ENCODE measurements at places on chromosomes 13 and 19. TPM values are rescaled to one million over a fixed set of nuclear protein-coding genes. Genes with fewer than 3 reads are reported as not detected.

Gene RFPL4AL1
- not detected for total RNA-seq

Gene ERICH6B
- total RNA-seq: not detected

Gene ZNF835
- 0.04 TPM for total RNA-seq

Gene ZNF541
- 0.08 TPM for total RNA-seq

Gene FLT1
- total RNA-seq: 5.3 TPM

Gene MUC16
- total RNA-seq: 0.56 TPM

Gene ZNF345
- 3.0 TPM for total RNA-seq

Gene CELF5
- not detected for total RNA-seq

Gene CLIP3
- 1.3 TPM for total RNA-seq

Gene S1PR2
- 2.5 TPM for total RNA-seq

Gene PCDH9
- total RNA-seq: 0.08 TPM

Gene ZNF626
- 4.9 TPM for total RNA-seq

Gene ZFP82
- 0.72 TPM for total RNA-seq

Gene SIGLEC14
- 0.80 TPM for total RNA-seq

Gene ZNF628
- total RNA-seq: 3.7 TPM

Gene FFAR1
- not detected for total RNA-seq

Gene GNA15
- total RNA-seq: 105 TPM

Gene SYNGR4
- not detected for total RNA-seq

Gene F10
- 0.56 TPM for total RNA-seq

Gene PEAK3
- 0.08 TPM for total RNA-seq

GRCh38 chr13:67100730-67101129 is 129.4 kb downstream of the PCDH9 start:
- ATAC-seq: no peak

- ATAC-seq: no peak
Measured at GRCh38 chr13:21344662-21345176, 114.4 kb downstream of the ZDHHC20 start.

DNA sequence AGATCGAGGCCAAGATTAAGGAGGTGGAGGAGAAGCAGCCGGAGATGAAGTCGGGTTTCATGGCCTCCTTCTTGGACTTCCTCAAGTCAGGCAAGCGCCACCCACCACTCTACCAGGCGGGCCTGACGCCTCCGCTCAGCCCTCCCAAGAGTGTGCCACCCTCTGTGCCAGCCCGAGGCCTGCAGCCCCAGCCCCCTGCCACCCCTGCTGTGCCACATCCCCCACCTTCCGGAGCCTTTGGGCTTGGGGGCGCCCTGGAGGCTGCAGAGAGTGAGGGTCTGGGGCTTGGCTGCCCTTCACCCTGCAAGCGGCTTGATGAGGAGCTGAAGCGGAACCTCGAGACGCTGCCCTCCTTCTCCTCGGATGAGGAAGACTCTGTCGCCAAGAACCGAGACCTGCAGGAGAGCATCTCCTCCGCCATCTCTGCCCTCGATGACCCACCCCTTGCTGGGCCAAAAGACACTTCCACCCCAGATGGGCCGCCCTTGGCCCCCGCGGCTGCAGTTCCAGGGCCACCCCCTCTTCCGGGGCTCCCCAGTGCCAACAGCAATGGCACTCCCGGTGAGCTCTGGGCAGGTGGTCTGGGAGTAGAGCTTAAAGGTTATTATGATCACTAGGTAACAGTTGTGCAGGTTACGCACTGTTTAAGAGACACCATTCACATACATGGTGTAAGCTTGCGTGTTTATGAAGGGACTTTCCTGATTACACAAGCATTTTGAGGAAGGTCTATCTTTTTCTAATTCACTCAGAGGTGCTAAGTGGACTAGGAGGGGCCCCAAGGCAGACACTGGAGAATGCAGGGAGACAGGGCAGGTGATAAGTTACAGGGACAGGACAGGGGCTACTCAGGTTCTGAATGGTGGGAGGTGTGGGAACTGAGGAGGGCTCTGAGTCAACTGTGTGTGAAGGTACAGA is 8.7 kb downstream of the PRR12 start:
- ATAC-seq: no peak

GRCh38 chr19:58575183-58576041 is 2.3 kb upstream of the MZF1 start:
- ATAC-seq: peak; percentile 53

DNA sequence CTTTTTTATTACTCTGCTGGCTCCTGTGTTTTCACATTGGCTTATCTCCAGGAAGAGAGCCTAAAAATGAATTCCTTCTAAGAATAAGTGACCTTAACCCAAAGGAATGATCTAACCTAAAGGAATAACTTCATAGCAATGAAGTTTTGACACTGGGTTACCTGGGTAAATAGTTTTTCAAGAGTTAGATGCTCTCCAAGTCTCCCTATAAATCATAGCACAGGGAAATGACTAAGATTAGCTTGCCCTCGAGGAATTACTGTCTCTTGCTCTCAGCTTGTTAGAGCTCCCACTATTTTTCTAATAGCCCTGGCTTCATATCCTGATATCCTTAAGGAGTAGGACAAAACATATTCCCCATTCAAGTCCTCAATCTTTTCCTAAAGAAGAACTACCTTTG is 66.3 kb downstream of the SPRY2 start:
- ATAC-seq: no peak

- no peak for ATAC-seq
Measured at GRCh38 chr13:72261732-72262131, 394.7 kb upstream of the DACH1 start.

- ATAC-seq: no peak
Measured at GRCh38 chr13:24038405-24038804, 122.1 kb upstream of the SPATA13 start.

- no peak for ATAC-seq
Measured at GRCh38 chr19:46631481-46631880, 4.5 kb downstream of the GNG8 start.

GRCh38 chr13:111365149-111366005 is 44.9 kb downstream of the TEX29 start:
- no peak for ATAC-seq

GRCh38 chr19:29529646-29530539 is 4.1 kb downstream of the VSTM2B start:
- no peak for ATAC-seq

GRCh38 chr13:111482806-111483620 is 162.6 kb downstream of the TEX29 start:
- no peak for ATAC-seq

DNA sequence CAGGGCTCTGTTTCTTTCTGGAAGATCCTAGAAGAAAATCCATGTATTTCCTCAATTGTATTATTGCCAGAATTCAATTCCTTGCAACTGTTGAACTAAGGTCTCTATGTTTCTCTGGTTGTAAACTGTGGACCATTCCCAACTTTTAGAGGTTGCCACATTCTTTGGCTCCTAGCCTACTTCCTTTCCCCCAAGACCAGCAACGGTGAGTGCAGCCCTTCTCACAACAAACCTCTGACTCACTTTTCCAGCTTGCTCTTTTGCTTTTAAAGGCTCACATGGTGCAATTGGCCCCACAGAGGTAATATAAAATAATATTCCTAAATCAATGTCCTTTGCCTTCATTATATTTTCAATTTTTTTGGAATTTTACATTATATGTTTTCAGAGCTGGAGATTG is 371.3 kb downstream of the SLITRK5 start:
- no peak for ATAC-seq

DNA sequence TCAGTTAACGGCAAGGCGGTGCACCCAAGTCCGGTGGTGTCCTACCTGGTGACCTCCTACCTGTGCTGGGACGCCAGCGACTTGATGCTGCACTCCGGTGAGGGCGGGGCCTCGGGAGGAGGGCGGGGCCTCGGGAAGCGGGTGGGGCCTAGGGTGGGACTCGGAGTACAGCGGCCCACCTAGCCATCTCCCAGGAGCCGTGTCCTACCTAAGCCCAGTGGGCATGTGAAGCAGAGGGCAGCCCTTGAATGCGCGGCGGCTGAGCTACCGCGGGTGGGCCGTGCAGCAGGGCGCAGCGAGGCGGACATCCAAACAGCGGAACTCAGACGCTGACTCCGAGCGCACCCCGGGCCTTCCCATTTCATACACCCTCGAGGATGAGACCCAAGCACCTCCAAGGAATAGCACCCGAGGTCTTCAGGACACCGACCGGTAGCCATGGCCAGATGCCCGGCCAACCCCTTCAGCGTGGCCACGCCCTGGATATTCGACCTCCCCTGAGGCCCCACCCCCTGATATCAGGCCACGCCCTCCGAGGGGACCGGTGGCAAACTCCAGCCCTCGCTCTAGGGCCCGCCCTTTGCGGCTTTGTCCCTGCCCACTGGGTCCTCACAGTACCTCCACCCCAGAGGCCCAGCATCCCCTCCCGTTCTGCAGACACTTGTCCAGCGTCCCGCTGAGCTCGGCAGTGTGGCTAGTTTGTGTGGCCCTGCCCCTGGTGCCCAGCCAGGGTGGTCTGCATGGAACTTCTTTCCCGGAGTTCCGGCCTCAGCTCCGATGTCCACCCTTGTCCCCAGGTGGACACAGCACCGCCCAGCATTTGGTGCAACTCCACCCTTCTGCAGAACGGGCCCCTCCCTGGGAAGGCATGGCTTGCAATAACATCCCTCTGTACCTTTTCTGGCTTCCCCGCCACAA is 5.4 kb downstream of the KLK1 start:
- peak; percentile 31 for ATAC-seq

- ATAC-seq: peak; percentile 9
Measured at GRCh38 chr19:49497047-49497788, 984 bp downstream of the RPS11 start.

- peak; percentile 1 for ATAC-seq
Measured at GRCh38 chr13:27171244-27171826, at the start of gene USP12. Gene USP12 (minus strand): TSS chr13:27171811. CDS start chr13:27171639, 172 bp downstream.

GRCh38 chr13:113759525-113760137 is 605 bp downstream of the TMEM255B start:
- no peak for ATAC-seq

DNA sequence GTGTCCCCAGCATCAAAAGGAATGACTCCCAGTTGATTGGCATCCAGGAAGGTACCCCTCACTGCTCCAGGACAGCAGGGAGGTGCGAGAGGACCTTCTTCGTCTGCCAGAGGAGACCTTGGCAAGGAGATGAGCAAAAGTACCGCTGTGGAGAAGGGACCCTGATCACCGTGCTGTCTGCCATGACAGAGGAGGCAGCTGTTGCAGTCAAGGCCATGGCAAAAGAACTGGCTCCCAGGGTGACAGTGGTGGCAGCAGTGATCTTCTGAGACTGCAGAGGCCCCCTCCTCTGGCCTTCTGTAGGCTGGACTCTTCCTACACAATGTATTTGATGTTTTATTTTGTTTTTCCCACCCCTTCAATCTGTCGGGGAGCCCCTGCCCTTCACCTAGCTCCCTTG is 32.0 kb downstream of the NKPD1 start:
- no peak for ATAC-seq

GRCh38 chr19:30448386-30449077 is 76.3 kb downstream of the ZNF536 start:
- no peak for ATAC-seq

DNA sequence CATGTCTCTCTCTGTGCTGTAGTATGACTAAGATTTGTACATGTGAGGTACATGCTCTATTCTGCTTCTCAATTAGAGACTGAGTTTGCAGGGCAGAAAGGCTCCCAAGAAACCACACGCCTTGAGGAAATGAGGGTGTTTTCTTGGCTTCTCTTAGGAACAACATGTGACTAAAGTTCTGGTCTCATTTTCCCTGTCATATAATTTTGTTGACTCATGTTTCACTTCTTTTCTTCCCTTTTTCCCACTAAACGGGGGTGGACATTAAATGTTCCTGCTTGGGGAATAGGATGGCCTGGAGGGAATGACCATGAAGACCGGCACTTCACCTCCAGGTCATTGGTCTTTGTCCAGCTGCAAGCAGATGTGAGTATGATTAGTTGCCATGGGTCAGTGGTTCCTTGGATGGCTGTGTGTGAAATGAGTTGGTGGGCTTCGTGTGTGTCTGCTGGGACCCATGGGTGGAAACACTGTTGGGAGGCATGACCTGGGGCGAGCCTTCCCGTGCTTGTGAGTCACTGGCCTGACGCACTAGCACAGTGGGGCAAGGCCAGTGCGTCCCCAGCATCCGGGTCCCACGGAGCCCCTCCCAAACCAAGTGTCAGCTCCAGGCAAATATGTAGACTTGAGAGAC is 56.6 kb downstream of the COL4A1 start:
- ATAC-seq: no peak

GRCh38 chr13:30770929-30771328 is 35.6 kb downstream of the ALOX5AP start:
- no peak for ATAC-seq

DNA sequence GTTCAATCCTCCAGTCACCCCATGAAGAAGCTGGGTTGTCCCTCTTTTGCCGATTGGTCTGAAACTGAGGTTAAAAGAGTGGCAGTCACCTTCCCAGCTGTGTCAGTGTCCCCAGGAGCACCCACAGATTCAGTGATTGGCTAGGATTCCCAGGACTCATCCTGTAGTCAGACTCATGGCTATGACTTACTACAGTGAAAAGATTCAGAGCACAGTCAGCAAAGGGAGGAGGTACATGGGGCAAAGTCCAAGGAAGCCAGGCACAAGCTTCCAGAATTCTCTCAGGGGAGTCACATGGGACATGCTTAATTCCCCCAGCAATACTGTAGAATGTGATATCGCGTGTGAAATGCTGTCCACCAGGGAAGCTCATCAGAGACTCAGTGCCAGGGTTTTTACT is 14.2 kb downstream of the ZNF473 start:
- ATAC-seq: peak; percentile 40

DNA sequence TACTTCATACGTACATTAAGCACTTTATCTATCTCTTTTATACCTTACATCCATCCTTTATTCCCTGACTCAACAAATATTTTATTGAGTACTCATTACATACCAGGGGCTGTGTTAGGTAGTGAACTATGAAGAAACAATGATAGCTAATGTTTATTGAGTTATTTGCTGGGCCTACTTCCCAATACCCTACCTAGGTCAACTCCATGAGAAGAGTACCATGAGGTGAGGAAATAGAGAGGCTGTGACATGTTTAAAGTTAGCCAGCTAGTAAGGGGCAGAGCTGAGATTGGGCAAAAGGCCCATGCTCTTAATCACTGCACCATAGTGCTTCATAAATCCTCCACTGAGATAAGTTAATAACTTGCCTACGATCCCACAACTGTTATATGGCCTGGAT is 79.9 kb downstream of the FREM2 start:
- ATAC-seq: no peak

GRCh38 chr13:25689539-25689938 is 317.8 kb downstream of the ATP8A2 start:
- no peak for ATAC-seq

DNA sequence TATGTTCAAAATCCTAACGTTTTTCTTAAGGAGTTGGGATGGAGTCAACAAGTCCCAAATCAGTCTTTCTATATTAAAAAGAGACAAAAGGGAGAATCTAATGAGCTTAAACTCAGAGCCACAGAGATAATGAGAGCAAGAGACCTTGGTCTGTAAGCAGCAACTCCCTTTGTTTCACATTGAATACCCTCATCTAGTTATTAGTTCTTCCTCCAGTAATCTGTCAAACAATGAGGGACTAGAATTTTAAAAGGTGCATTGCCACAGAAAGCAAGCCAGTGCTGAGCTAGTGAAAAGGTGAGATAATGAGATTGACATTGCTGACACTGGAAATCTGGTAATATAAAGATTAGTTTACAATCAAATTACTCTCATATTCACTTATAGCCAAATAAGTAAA is 718.6 kb downstream of the DACH1 start:
- ATAC-seq: no peak

GRCh38 chr13:97308735-97309429 is 86.7 kb downstream of the MBNL2 start:
- no peak for ATAC-seq

- no peak for ATAC-seq
Measured at GRCh38 chr13:59119475-59119874, 1044.3 kb downstream of the DIAPH3 start.

- no peak for ATAC-seq
Measured at GRCh38 chr19:44653343-44653742, 9.6 kb downstream of the PVR start.

Measured in esophagus mucosa (tissue), 1 donor.